ENCODE measurements at places on chromosomes 16 and 17.

GRCh38 chr17:66957951-66958579 lies 6.4 kb upstream of the CACNG4 start:
- no peak for DNase-seq

- no peak for DNase-seq
These were observed 205.9 kb downstream of the SLC39A11 start for GRCh38 chr17:72886622-72887021.

DNA sequence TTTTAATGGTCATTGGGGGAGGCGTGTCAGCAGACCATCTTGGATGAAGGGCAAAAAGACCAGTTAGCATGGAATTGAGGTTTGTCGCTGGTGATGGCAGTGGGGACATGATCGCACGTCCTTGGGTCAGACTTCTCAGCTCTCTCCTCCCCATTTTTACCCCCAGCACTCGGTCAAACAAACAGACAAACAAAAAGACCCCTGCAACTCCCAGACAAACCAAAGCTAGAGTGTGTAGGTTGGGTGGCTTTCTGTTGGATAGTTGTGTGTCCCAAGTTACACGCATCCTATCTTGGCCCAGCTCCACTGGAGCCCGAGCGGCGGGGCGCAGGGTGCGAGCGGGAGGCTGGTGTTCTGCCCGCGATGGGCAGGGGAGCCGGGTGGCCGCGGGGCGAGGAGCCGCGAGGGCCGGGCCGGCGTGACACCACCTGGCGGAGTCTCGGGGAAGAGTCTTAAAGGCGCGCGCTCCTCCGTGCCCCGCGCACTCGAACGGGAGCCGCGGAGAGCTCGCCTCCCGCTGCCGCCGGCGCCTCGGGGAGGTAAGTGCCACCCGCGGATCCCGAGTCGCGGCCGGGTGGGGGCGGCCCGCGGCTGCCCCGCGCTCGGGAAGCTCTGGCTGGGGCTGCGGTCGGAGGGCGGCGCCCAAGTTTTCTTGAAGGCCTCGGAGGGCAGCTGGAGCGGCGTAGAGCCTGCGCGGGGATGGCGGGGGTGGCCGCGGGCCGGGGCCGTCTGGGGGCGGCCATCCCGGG lies 18.5 kb upstream of the NTN1 start:
- no peak for DNase-seq

DNA sequence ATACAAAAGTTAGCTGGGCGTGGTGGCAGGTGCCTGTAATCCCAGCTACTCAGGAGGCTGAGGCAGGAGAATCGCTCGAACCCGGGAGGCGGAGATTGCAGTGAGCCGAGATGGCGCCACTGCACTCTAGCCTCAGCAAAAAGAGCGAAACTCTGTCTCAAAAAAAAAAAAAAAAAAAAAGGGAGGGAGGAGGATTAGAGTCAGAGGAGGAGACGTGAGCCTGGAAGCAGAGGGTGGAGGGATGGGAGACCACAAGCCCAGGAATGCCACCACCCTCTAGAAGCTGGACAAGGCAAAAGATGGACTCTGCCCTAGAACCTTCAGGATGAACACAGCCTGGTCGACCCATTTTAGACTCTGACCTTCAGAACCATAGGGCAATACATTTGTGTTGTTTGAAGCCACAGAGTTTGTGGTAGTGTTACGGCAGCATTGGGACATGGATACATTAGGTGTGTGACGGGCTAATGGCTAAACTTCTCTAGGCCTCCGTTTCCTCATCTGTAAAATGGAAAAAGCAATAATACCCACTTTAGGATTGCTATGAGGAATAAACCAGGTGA lies 2.1 kb upstream of the SMIM22 start:
- no peak for DNase-seq

DNA sequence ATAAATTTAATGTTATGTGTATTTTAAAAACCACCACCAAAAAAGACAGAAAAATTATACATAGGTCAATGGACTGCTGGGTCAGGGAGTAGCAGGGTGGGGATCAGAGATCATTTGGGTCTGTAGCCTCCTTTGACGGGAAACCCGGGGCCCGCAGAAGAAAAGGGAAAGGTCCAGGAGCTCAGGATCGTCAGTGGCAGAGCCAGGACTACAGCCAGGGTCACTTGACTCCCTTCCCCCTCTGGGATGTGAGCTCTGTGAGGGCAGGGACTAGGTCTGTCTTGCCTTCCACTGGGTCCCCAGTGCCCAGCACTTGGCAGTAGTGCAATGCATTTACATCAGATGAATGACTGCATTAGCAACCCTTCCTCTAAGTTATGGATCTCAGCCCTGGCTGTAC lies 62.1 kb downstream of the TOM1L2 start:
- no peak for DNase-seq
